ENCODE measurements at places on chromosomes 4 and X. TPM values are rescaled to one million over a fixed set of nuclear protein-coding genes. Genes with fewer than 3 reads are reported as not detected.

CT45A5 gene
- not detected for total RNA-seq

GRCh38 chr4:52892880-52893279, 30.8 kb downstream of the RASL11B start:
- no peak for DNase-seq

GRCh38 chrX:55057675-55058249, 17.1 kb upstream of the PAGE2B start:
- peak; percentile 61 for DNase-seq

GRCh38 chr4:124579896-124580295, 132.6 kb downstream of the ANKRD50 start:
- DNase-seq, result no peak

DNA sequence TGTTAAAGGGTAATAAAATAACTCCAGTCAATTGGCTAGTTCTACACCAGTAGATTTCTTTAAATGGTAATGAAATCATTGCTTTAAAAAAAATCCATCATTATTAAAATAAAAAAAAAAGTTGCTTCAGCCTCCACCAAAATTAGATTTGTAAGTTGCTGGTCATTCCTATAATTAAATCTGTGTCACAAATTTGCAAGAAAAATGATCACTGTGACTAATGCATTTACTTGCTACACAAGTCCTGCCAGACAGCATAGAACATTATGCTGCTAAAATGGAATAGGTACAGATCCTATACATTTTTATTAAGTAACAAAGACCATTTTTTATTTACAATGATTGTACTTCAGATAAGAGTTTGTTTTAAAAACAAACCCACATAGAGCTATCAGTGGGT, 85.8 kb downstream of the SLC10A7 start:
- no peak for DNase-seq

GRCh38 chr4:105627620-105628019, 75.2 kb downstream of the ARHGEF38 start:
- DNase-seq, result no peak

DNA sequence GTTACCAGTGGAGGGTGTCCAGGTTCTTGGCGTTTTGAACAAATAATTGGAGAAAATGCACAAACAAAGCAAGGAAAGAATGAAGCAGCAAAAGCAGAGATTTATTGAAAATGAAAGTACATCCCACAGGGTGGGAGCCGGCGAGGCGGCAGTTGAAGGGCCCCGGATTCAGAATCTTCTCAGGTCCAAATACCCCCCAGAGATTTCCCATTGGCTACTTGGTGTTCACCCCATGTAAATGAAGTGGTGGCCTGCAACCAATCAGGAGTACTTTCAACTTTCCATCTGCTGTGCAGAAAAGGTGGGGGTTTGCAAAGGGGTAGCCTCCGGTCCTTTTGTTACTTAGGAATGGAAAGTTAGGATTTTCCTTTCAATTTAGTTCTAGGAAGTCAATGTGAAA, 1447.0 kb downstream of the C4orf33 start:
- no peak for DNase-seq

Data from PC-3 (cell line).